ENCODE measurements at places on chromosomes 6 and 20.
A peak's percentile ranks its signal among the peaks of the same experiment; 100 is the strongest.

DNA sequence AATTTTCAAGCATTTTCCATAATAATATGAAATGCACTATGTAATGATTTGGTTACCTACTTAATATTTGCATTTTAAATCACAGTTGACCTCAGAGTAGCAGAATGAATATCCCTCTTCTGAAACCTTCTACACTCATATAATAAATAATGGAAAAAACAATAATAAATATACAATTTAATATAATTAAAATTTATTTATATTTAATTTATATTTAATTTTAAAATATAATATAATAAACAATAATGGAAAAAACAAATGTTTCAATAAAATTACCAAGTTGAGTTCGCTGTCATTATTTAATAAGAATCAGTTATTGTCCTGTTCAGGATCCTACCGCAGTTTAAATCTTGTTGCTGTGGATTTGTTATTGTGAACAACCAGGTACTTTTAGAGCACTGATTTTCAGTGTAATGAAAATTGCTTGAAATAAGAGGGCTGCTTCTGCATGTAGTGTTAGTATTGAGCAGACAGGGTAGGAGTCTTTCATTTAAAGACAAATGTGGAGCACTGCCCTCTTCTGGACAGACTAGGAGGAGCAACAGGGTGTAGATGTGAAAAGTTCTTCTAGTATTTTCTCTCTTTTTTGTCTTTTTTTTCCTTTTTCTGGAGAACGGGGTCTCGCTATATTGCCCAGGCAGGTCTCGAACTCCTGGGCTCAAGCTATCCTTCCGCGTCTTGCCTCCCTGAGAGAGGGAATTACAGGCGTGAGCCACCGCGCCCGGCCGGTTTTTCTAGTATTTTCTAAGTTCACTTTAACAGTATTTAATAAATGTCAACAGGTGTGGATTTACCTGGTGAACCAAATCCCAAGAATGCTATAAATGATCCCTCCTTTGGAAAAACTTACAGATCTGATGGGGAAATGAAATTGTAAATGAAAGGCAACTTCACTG lies 13.6 kb downstream of the TRAPPC3L start:
- no peak for DNase-seq

- DNase-seq = no peak
Observed at GRCh38 chr20:43379239-43379917, 78.3 kb upstream of the SRSF6 start.

DNA sequence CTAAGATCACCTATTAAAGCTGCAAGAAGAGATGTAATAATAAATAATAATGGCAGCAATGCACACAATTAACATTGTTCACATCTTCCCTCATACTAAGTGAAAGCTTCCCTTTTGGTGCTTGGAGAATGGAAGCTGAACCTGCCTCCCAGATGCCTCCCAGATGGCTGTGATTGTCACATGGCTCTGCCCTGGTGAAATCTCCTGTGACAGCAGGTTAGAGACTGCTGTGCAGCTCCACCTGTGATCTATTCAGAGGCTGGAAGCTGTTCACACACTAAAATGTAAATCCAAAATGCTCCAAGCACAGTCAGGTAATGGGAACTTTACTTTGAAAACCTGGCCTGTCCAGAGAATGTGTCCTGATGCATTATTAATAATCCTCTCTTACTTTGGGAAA lies 41.7 kb upstream of the RGS17 start:
- DNase-seq = no peak

DNA sequence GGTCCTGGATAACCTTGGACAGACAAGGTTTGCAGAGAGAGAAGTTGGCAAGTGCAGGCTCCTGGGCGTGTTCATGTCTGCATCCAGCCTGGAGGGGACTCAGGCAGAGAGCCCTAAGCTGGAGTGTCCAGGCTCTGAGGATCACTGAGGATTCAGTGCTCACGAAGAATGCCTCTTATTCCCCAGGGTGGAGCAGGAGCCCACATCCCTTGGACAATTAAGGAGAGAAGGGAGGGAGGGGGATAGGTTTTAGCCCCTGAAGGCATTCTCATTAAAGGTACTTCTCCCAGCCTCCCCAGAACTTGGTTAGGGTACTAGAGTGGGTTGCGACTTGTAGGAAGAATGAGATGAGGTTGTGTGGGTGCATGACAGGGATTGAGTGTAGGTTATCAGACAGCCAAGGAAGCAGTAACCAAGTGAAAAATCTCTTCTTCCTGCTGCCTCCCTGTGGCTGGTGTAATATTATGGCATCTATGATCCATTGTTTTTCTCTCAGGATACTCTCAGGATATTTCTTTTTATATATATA lies 680 bp downstream of the HLA-DPB1 start:
- no peak for DNase-seq

GRCh38 chr20:24705486-24705885 lies 236.1 kb downstream of the SYNDIG1 start:
- no peak for DNase-seq

DNA sequence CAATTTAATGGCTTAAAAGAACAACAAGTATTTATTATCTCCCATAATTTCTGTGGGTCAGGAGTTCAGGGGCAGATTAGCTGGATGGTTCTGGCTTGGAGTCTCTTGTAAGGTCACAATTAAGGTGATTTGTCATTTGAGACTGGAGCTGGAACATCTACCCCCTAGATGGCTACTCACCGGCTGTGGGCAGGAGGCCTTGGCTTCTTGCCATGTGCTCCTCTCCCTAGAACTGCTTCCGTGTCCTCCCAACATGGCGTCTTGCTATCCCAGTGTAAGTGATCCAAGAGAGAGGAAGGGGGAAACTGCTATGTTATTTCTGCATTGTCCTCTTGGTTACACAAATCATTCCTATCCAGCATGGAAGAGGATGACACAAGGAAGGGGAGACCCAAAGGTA lies 210.2 kb upstream of the ECI2 start:
- DNase-seq = no peak

GRCh38 chr6:9659848-9660247 lies 755.0 kb downstream of the TFAP2A start:
- no peak for DNase-seq

DNA sequence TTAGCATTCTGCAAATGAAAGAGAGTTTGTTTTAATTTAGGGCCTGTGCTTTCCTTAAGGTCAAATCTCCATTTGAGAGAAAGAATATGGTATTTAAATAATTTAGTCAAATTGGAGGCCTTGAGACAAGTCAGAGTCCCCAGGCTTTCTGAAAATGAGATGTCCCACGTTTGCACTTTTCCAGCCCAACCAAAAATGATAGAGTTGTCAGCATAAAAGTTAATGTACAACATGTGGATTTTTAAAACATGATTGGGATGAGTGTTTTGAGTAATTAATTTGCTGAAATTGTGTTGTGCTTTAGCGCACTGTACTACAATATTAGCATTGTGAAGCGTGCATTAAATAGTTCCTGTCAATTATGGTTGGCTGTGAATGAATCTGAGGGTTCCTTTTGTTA lies 10.0 kb downstream of the CD83 start:
- DNase-seq = no peak

DNA sequence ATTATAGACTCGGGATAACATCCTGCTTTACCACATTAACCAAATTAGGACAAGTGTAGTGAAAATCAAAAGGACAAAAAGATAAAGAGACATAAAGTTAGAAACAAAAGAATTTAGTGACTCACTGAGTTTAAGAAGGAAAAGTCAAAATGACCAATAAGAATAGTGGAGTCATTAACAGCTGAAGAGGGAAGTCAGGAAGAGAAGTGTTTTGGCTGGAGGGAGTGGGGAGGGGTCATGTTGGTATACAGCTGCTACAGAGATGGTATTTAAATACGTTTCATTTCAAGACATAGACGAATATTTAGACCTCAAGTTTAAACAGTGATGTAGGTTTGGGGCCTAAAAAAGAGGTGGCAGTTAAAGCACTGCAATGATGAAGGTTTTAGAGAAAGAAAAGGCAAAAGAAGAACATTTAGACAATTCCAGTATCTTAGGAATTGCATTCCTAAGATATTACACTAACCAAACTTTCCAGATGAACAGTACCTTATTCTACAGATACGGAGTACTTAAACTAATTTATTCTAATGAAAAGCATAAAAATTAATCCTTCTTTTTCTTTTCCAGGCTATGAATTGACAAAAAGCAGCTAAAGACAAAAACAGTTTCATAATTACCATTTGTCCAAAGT lies 10.6 kb downstream of the FKBP5 start:
- DNase-seq = no peak

GRCh38 chr6:134590449-134590848 lies 272.5 kb upstream of the SGK1 start:
- DNase-seq = no peak

GRCh38 chr6:121848523-121849255 lies 413.2 kb downstream of the GJA1 start:
- no peak for DNase-seq

- DNase-seq = no peak
Observed at GRCh38 chr20:36604952-36605398, 604 bp upstream of the RAB5IF start.

GRCh38 chr6:159941286-159942113 lies 27.4 kb upstream of the IGF2R start:
- DNase-seq = no peak

DNA sequence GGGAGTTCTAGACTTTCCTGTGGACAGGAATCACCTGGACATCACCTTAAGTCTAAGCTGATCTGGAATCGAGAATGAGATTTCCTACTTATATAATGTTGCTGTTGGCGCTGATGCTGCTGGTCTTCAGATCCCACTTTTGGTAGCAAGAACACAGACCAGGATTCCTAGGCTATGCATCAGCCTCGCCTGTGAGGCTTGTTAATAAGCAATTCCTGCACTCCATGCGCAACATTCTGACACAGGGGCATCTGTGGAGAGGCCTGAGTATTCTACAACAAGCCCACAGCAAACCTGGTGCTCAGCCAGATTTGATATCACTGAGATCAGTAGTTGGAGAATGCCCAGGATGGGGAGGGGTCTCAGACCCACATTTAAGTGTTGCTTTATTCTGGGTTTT lies 52.0 kb upstream of the TRIM26 start:
- no peak for DNase-seq

GRCh38 chr6:152146385-152146784 lies 338.9 kb downstream of the ESR1 start:
- DNase-seq = no peak

GRCh38 chr6:79135973-79136470 lies 58.0 kb upstream of the PHIP start:
- no peak for DNase-seq

DNA sequence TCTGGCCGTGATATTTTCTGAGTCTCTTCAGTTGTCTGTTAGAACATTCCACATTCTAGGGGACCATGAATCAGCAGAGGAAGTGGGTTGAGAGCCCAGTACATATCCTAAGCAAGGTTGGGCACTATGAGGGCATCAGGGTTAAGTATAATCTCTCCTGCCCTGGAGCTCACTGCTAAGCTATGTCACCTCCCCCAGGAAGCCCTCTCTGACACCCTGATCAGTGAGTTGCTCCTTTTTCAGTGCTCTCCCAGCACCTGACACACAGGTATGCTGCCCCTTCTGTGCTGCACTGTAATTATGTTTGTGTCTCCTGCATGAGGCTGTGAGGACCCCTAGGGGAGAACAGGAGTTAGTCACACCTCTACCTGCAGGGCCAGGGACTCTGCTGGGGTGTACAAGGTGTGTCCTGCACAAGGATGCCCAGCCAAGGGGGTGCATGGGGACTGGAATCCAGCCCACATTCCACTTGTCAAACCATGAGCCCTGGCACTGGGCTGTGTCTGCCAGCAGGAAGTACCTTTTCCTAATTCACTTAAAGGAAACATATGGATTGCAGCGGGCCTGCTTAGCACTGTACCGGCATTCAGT lies 3.9 kb downstream of the RAB44 start:
- DNase-seq = no peak

DNA sequence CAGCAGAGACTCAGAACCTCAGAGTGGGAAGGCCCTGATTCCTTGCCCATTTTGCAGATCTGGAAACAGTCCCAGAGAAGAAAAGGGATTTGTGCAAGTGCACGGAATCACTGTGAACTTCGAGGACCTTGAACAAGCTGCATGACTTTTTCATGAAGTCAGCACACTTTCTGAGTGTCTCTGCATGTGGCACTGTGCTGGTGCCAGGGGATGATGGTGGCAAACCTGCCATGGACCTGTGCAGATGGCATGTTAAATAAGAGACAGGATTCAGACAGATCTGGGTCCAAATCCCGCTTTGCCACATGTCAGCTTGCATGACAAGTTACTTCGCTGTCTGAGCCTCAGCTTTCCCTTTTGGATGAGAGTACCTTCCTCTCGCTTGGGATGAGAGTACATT lies 26.8 kb downstream of the ZNF831 start:
- DNase-seq = no peak

- DNase-seq = peak; percentile 89
Observed at GRCh38 chr20:54624706-54625390, 149.5 kb downstream of the DOK5 start.

DNA sequence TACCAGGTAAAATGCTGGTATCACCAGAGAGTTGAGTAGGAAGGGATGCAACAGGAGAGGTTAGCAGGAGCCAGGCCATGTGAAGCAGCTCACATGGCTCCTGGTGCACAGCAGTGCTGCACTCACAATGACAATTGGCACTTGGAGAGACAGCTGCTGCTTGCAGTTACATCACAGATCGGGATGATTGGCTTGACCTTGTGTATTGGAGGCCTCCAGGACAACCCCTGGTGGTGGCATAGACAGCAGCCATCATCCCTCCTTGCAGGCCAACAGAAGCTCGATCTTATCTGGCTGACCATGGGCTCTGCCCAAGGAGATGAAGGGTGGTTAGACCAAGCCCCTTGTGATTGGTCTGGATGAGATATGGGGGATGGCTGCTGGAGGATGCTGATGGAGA lies 73.0 kb downstream of the EYA2 start:
- no peak for DNase-seq

- DNase-seq = no peak
Observed at GRCh38 chr6:129447198-129447565, 262.8 kb downstream of the ARHGAP18 start.

- no peak for DNase-seq
Observed at GRCh38 chr6:85472744-85473143, 22.9 kb downstream of the NT5E start.

GRCh38 chr20:47490795-47491194 lies 10.9 kb upstream of the NCOA3 start:
- DNase-seq = no peak

DNA sequence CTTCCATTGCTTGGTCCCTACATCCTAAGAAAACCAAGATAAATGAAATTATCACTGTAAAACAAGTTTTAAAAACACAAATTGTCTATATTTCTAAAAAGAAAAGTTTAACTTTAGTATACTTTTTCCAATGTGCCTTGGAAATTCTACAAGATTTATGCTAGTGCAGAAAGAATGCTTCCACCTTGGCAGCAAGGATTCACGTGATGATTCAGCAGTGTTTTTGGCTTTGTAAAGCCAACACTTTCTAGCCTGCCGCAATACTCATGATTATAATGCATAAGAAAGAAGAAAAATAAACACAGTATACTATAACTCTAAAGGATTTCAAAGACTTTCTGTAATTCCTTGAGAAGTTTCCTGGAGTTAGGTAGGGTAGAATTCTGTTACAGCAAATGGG lies 442.7 kb downstream of the TENT5A start:
- no peak for DNase-seq

- peak; percentile 68 for DNase-seq
Observed at GRCh38 chr6:33746651-33747100, at the start of gene IP6K3. TSS of gene IP6K3 (minus strand) at chr6:33746905. CDS start at chr6:33735476, 11,429 bp downstream.
